ENCODE measurements at places on chromosomes 7 and 10.
A peak's percentile ranks its signal among the peaks of the same experiment; 100 is the strongest.

- DNase-seq, result no peak
Observed at GRCh38 chr7:44401692-44402091, 76.3 kb upstream of the CAMK2B start.

DNA sequence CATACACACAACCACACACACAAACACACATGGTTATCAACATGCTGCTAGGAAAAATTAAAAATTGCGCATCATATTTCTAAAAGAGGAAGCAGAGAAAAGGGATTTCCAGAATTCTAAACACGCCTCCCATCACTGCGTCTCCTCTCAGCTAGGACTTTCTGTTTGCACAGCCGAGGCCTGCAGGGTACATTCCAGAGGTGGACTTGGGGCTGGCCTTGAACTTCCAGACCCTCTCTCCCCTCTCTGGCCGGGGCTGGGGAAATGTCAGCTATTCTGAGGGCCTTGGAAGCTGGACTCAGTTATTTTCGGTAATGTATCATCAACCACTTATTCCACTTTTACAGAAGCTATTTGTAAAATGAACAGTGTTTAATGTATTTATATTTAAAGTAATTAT is 168.7 kb downstream of the GALNT17 start:
- no peak for DNase-seq

- no peak for DNase-seq
Observed at GRCh38 chr7:92657391-92657790, 67.2 kb upstream of the FAM133B start.

GRCh38 chr10:119401671-119402395 is 140.7 kb downstream of the RGS10 start:
- peak; percentile 64 for DNase-seq

- DNase-seq, result peak; percentile 96
Observed at GRCh38 chr7:74094224-74095101, 10.9 kb downstream of the LIMK1 start.

DNA sequence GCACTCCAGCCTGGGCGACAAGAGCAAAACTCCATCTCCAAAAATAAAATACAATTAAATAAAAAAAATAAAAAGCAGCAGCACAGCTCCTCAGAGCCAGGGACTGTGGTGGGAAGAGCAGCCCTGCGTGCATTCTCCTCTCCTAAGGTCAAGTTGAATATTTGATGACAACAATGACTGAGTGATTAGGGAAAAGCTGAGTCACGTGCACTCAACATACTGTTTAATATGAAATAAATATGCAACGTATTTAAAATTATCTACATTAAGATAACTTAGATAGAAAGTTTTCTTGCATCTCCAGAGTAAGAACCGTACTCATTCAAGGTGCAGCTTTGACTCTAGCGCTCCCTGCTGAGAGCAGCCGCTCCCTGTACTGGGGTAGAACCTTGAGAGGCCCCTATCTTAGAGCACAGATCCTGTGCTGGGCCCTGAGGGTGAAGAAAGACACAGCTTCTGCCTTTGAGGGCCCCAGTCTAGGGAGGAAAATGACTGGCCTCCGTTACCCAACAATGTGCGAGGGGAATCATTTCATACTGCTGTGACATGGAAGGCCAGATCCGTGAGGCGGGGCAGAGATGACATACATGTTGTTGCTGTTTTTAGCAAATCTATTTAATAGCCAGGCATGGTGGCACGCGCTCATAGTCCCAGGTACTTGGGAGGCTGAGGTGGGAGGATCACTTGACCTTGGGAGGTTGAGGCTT is 81.1 kb downstream of the SVIL start:
- DNase-seq, result no peak

All from SW480 (cell line).